ENCODE measurements at places on chromosomes 2 and 18. TPM values are rescaled to one million over a fixed set of nuclear protein-coding genes. Genes with fewer than 3 reads are reported as not detected.
A peak's percentile ranks its signal among the peaks of the same experiment; 100 is the strongest.

GRCh38 chr2:116200086-116200485, 1614.4 kb upstream of the DDX18 start:
- DNase-seq: no peak

GRCh38 chr2:98730053-98730706, 752 bp downstream of the MGAT4A start:
- peak; percentile 73 for DNase-seq

DNA sequence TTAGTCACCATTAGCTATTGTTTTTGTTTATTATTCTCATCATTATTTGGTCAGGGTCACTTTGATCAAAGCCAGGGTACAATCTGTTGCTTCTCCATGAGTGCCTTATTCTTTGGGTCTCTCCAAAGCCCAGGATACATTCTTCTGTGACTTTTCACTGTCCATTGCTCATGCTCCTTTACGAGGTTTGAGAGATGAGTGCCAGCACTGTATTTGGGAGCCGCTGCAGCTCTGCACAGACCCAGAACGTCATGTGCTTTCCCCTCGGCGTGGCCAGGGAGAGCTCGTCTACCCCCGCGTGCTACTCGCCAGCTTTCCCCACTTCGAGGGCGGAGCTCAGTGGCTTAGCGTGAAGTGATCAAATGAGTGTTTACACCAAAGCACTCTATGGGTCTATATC, 123.7 kb downstream of the COL6A3 start:
- DNase-seq: peak; percentile 70

DNA sequence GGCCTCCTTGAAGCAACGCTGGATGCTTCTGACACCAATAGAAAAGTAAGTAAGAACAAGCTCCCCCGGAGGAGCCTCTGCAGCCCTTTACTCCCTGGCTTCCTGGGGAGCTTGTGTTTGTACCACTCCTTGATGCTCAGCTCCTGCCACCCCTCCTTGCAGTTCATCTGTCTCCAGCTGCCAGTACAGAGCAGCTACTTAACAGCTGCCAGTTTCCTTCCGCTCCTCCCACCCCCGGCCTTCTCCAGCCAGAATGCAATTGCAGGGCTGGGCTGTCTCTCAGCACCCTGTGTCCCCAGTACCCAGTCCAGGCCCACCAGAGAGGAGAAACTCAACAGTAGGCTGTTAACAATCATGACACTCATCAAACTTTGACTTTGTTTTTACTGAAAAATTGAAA, 109.4 kb downstream of the AOX1 start:
- DNase-seq: peak; percentile 56

- DNase-seq: no peak
Observed at GRCh38 chr18:35623255-35623654, 41.7 kb downstream of the GALNT1 start.

- peak; percentile 30 for DNase-seq
Observed at GRCh38 chr2:239385096-239386000, 15.5 kb downstream of the HDAC4 start.

- peak; percentile 56 for DNase-seq
Observed at GRCh38 chr2:71466301-71467179, 13.2 kb downstream of the DYSF start.

- DNase-seq: no peak
Observed at GRCh38 chr2:134244086-134244485, 9.8 kb upstream of the MGAT5 start.

Gene NT5C1B
- not detected for total RNA-seq

Gene DAW1
- 4.9 TPM for total RNA-seq

Gene MOCOS
- total RNA-seq: 4.2 TPM

Gene DAPL1
- total RNA-seq: not detected

Gene TMSB10
- total RNA-seq: 1,739 TPM

Gene POTEJ
- not detected for total RNA-seq

Gene TMEM214
- 62.9 TPM for total RNA-seq

Gene C18orf54
- 3.9 TPM for total RNA-seq
